Stimulated activated CD4-positive, alpha-beta T cell treated with anti-CD3 and anti-CD28 coated beads, Interleukin-4, amount 100 ng/mL, for 48 hours (primary cell): ENCODE measurements at places on chromosomes 12 and 14.

DNA sequence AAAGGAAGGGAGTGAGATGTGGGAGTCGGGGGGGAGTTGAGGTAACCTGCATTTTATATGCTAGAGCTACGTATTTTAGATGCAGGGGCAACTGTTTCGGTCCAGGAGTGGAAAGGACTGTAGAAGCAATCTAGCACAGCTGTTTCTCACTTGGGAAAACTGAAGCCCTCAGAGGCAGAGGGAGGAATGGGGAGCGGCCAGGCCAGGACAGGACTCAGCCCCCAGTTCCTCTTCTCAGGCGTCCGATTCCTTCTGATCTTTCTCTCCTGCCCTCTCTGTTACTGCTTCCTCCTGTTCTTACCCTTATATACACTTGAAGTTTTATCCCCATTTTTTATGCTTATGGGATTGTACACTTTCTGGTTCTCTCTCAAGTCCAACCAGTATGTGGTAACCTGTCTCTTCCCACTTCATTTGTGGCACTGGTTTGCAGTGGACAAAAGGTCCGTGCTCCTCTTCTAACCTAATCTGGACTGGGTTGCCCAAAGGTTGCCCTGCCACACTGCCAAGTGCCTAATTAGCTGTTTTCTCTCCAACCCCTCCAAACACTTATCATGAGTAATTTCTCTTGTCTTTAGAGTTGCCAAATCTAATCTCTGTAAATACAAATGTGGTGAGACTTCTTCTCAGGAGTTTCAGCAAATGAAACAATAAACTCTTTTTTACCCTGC, 16.2 kb downstream of the LPCAT3 start:
- DNase-seq, result no peak

DNA sequence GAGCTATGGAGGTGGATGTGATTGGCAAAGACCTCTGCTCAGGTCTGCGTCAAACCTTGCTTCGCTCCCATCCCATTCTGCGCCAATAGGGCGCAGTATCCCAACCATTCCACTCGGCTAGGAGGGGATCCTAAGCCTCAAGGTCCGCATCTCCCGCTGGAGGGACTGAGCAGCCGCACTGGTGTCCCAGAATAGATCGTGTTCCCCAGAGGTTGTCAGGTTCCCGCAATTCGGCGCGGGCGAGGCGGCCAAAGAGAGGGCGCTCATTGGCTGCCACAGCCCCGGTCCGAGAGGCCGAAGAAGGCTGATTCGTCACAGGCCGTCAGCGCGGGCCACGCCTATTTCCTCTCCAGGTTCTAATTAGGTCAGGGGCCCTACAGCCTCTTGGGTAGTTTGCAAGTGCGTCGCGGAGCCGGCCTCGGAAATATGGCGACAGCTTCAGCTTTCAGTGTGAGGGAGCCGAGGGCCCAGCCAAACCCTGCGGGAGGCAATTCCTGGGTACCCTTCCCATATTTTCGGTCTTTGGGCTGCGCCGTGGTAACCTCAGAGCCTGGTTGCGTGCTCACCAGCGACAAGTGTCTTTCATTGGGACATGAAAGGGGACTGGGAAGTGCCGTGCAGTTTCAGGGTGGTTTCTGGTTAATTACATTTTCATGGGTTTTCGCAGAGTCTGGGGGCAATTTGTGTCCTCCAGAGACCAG, 5.0 kb downstream of the OR10AD1 start:
- peak; percentile 91 for DNase-seq

DNA sequence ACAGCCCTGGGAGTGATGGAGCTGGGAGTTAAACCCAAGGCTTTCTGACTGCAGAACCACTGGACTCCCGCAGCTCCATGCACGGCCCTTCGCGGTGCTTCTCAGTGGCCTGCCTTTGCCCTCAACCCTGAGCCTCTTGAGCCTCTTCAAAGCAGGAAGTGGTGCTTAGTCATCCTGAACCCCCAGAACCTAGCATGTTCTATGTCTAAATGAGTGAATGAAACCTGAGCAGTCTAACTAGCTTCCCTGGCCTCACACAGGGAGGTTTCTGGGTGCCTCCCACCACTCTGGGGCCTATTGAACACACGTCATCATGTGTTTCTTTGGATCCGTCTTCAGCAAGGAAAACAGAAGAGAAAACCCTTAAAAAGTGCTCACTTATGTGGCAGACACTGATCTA, 117.9 kb upstream of the SFSWAP start:
- DNase-seq, result no peak

DNA sequence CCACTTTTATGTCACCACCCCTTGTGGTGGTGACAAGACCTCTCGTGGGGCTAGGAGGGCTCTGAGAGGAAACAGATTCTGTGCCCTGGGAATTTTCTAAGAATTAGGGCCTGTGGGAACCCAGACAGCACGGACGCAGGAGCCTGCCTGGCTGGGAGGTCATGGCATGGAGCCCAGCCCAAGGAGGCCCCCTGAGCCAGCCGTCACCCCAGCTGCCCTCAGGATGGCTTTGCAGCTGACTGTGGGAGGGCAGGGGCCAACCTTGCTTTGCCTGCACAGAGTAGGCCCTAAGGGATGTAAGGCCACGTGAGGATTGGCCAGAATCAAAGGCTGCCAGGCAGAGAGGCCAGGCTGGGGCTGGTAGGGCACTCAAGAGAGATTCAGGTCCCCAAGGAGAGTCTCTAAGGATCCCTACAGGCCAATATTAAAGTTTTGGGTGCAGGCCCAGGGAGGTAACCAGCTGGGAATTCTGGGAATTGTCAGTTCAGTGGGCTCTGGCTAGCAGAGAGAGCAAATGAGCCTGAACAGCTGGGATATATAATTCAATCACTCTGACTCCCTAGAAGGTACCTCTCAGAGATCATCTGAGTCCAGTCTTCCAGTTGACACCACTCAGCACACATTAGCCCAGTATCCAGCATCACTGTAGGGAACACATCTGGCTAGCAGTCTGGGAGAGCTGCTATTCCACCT, 6.4 kb downstream of the LTBP2 start:
- no peak for DNase-seq

GRCh38 chr12:11667171-11667570, 17.7 kb downstream of the ETV6 start:
- no peak for DNase-seq

DNA sequence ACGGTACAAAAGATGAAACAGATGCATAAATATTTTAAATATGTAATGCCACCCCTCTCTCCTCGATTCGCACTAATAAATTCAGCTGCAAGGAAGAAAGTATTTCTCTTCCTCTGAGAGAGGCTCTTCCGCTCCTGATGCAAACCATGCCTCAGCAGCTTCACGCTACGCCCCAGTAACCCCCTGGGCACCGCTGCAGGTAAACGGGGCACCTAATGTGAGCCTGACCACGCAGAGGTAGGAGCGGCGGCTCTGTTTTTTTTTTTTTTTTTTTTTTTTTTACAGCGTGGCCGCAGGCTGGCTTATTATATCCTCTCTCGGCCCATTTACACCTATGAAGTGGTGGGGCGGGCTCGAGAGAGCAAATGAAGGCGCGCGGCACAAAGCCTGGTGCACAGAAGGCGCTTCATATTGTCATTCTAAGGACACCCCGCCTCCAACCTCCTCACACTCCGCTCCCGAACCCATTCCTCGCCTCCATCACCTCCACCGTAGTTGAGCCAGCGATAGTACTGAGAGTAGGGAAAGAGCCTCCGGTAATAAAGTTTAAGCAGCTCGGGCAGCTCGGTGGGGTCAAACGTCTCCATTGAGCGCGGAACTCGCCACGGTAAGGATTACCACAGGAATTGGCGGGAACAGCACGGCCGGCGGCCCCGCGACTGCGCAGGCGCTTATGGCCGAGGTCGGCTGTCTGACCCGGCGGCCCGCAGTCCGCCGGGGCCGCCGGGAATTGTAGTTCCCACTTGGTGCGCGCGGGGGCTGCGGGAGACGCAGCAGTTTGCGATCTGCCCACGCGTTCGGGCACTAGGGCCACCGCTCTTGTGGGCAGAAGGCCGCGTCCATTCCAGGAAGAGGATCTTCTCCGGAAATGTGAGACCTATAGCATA, at the start of gene PRIM1:
PRIM1 (minus strand) TSS at position 612 of the 887 bp plus-strand sequence; CDS start at position 587, 25 bp downstream.
- DNase-seq, result peak; percentile 87
